ENCODE measurements at places on chromosomes 13 and 19.

DNA sequence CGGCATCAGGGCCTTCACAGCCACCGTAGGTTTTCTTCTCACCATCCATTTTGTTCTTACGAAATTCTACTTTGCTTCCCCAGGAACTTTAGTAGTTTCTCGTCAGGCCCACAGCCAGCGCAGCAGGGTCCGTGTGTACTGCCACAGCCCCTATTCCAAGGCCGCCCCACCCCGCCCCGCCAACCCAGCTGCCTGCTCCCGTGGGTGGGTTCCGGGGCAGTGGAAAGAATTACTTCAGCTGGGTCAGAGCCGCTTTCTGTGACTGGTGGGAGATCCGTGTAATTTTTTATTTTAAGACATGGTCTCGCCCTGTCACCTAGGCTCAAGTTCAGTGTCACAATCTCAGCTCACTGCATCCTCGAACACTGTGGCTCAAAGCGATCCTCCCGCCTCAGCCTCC, 4.2 kb downstream of the OR7D2 start:
- DNase-seq = no peak

GRCh38 chr19:2337329-2337707, 8.8 kb downstream of the SPPL2B start:
- DNase-seq = peak; percentile 35

DNA sequence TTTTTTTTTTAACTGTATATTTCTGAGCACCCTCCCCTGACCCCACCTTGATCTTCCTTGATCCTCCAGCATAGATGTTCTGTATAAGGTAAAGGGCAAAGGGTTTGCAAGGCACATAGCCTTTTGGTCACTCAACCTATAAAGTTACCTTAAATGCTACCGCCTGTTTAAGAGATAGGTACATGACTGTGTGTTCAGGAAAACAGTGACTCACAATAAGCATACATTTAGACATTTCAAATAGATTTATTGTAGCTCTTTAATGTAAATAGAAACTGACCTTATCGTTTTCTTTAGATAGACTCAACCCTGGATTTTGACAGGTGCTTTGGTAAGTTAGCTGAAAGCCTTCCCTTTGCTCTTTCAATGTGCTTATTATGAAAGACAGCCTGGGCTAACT, 15.2 kb upstream of the SLC10A2 start:
- no peak for DNase-seq

- DNase-seq = no peak
Measured at GRCh38 chr13:72677431-72677830, 50.0 kb downstream of the MZT1 start.

- DNase-seq = no peak
Measured at GRCh38 chr19:34408411-34408810, 4.2 kb downstream of the PDCD2L start.

GRCh38 chr13:95298971-95299621, 2.2 kb downstream of the ABCC4 start:
- peak; percentile 46 for DNase-seq

GRCh38 chr13:32734511-32734910, 148.3 kb downstream of the PDS5B start:
- DNase-seq = peak; percentile 79

GRCh38 chr19:34256835-34257558, 2.6 kb downstream of the GARRE1 start:
- DNase-seq = peak; percentile 36

DNA sequence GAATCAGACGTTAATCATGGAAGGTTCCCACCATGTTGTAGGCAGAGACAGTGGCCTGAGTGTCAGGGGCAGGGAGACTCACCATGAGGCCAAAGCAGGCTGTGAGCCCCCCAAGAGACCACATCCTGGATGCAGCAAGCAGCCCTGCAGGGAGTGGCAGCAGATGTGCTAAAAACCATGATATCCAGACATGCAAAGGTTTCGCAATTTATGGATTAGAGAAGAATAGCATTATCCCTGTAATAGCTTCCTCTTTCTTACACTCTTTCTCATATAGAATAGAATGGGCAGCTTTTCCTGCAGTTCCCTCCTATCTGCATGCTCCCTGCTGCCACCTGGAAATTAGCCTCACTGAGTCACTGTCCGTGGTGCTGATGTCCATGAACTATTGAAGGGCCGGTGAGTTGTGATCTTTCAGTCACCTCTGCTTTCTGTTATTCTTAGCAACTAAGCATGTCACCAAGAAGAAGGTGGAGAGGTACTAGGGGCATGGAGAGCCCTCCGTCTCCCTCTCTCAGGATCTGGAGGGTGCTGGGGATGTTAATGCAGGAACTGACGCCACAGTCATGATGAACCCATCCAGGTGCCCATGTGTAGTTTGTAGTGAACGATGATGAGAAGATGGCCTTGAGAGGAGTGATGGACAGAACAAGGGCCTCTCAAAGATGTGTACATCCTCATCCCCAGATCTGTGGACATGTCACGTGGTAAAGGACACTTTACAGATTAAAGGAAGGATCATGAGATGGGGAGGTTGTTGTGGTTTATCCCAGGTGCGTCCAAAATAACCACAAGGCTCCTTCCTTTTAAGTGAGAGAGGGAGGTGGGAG, 9.9 kb downstream of the CEACAM4 start:
- DNase-seq = peak; percentile 9

- no peak for DNase-seq
Measured at GRCh38 chr19:41918653-41919244, 9.5 kb downstream of the ERFL start.

DNA sequence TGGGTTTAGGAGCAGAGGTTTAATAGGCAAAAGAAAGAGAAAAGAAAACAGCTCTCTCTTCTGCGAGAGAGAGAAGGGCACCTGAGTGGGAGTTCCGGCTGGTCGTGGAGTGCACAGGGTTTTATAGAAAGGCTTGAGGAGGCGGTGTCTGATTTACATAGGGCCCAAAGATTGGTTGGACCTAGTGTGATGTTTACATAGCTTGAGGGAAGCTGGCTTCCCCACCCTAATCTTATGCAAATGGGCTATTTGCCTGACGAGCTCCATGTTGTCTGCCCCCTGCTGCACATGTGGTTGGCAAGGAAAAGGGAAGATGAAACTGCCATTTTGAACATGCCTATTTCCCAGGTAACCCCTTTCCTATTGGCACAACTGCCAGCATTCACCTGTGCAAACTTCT, 21.5 kb upstream of the MEDAG start:
- DNase-seq = no peak

DNA sequence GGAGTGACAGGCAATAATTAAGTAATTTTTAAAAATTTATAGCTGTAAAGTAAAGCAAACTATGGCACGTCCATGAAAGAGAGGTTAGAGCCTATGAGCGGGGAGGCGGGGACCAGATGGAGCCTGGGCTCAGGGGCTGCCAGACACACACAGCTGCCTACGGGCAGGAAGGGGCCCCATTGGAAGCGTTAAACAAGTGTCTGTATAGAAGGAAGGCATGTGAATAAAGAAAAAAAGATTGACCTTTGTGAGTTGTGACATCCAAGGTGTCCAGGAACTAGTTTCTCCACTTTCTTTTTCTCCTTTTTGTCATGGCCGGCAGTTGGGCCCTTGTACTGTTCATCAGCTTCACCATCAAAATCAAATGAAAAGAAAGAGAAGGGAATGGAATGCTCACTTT, 56.8 kb downstream of the LRCH1 start:
- DNase-seq = no peak

GRCh38 chr13:110070046-110070445, 236.9 kb downstream of the COL4A1 start:
- no peak for DNase-seq

DNA sequence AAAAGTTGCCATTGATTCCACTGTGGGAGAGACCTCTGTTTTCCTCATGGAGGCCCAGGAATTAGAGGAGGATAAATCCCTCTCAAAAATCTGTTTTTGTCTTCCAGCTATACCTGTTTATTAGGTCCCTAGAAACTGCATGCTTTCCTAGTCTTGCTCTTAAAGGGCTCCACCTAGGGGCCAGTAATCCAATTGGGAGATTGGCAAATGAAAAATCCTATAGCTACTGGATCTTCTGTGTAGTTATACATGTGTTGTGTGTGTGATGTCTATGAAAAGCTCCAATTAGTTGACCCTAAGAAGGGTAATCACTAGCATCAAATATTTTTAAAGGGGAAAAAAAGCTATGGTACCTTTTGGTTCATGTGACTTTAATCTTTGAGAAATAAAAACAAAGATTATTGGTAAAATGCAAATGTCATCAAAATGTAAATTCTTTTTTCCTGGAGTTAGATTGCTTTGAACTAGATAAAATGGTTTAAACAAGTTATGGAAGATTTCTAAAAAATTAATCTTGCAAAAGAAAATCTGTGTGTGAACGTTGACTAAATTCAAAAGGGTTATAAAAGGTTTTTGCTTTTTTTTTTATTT, 63.4 kb upstream of the C1QTNF9B start:
- DNase-seq = peak; percentile 69

- peak; percentile 4 for DNase-seq
Measured at GRCh38 chr19:36686365-36687213, 823 bp upstream of the ZNF567 start.

DNA sequence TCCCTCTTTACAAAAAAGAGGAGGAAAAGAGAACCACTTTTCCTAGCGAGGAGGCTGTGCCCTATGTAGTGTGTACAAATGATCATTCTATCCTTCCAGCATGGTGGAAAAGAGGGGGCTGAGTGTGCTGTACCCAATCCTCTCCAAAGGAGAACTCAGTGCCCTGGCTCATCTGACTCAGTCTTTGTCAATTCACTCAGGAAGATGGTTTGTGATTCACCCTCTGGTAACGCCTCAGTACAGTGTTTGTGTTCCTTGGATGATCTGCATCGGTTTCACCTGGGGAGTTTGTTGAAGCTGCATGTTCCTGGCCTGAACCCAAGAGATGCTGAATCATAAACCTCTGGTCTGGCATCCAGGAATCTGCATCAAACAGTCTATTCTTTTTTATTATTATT, 18.3 kb upstream of the ENOX1 start:
- peak; percentile 92 for DNase-seq

DNA sequence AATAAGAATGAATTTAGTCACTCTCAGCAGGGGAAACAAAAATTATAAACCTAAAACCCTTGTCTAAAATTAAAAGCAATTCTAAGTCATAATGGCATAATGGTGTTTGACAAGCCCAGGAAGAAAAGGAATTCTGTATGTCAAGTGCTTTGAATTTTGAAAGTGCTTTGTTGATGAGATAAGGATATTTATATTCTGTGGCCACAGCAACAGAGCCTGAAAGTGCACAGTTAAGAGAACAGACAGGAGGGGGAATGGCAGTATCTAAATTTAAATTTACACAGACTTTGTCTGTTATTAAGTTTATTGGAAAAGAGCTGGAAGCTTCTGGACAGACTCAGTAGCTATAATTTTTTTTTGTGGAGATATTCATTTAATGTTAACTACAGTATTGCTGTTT, 69.8 kb downstream of the OLFM4 start:
- DNase-seq = no peak

- DNase-seq = peak; percentile 49
Measured at GRCh38 chr13:75782985-75783384, 146.9 kb downstream of the LMO7 start.

DNA sequence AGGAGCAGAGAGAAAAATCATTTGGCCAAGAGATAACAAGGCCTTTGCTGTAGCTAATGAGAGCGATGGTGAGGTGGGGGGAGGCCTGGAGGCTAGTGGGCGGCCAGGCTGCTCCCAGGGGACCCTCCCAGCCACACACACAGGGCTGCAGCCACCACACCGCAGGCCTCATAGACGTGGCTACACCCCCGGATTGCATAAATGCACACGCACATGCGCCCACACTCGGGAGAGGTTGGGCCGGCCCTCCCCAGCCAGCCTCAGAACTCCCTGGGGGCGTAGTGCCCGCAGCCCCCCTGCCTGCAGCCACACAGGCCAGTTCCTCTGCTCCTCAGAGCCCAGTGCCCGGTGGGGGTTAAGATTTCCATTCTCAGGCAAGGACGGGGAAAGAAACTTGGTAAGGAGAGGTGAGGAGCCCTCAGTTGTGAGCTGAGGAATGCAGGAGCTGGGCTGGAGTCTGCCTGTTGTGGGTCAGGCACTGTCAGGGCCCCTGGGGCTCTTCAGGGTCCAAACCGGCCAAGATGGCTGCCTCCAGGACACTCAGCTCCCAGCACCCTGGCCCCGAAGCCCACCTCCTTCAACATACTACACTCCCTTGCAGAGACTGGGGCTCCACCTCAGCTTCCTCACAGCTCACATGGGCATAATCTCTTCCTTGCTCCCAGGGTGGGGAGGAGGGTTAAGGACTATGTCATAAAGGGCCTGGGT, 8.0 kb downstream of the PTH2 start:
- DNase-seq = no peak

DNA sequence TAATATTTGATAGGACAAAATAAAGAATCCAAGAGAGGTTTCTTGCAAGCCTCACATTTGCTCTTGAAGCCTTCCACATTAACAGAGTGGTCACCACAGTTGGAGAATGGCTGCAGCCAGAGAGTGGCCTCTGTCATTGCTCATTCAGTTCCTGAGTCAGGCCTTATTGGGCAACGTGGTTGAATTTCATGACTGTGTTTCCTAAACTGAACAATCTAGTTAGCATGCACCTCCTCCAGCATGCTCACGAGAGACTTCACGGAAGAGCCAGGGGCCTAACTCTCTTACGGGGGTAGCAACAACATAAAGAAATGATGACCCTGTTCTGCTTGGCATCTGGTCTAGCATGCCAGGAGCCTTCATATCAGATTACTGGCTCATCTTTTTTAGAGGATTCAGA, 9.6 kb upstream of the UBL3 start:
- DNase-seq = peak; percentile 77

DNA sequence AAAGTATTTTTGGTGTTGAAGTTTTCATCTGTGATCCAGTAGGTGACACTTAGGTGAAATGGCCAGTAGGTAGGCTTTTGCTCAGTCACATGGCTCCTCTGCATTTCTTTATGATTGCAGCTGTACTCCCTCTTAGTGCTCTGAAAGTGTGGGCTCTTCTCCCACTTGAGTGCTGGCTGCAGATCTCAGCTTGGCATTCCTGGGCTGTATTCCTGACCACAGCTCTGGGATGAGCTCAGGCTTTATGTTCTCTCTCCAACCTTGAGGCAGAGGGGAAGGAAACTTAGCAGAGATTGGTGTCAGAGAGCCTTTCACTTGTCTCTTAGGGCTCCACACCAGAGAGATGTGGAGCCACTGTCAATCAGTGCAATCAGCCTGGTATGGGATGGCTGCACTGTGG, 254.3 kb downstream of the NDFIP2 start:
- peak; percentile 62 for DNase-seq

GRCh38 chr19:41223431-41224234, 4.6 kb downstream of the AXL start:
- DNase-seq = peak; percentile 95

GRCh38 chr19:56917529-56917928, 77.0 kb upstream of the PEG3 start:
- no peak for DNase-seq

GRCh38 chr19:13466697-13467096, 39.6 kb downstream of the CACNA1A start:
- DNase-seq = no peak

DNA sequence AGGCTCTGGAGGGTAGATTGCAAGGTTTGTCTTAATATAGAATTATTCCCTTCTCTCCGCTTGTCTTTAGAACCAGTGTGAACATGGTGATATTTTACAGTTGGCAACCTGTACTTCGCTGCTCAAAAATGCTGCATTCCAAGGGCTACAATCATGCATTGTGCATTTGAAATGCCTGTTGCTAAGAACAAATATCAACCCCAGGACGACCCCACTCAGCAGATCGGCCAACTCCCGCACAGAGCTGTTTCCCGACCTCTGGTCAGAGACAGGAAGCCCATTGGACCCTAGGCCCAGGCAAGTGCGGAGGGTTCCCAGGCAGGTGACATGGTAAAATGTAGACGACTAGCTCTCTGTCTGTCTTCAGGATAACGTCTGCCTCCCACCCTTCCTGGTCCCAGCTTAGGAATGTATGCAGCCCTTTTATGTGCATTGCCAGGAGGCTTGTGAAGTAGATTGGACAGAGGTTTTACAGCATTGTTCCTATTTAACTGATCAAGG, 263.5 kb downstream of the FOXO1 start:
- peak; percentile 59 for DNase-seq

Data from foreskin fibroblast (primary cell).